ENCODE measurements at places on chromosomes 3 and 15. TPM values are rescaled to one million over a fixed set of nuclear protein-coding genes. Genes with fewer than 3 reads are reported as not detected.

- DNase-seq = peak; percentile 33
These were observed 1.0 kb downstream of the CPNE9 start for GRCh38 chr3:9704347-9705322.

Gene SH2D7
- polyA plus RNA-seq = not detected

- no peak for DNase-seq
These were observed 902.9 kb downstream of the EPHA3 start for GRCh38 chr3:90010341-90010740.

DNA sequence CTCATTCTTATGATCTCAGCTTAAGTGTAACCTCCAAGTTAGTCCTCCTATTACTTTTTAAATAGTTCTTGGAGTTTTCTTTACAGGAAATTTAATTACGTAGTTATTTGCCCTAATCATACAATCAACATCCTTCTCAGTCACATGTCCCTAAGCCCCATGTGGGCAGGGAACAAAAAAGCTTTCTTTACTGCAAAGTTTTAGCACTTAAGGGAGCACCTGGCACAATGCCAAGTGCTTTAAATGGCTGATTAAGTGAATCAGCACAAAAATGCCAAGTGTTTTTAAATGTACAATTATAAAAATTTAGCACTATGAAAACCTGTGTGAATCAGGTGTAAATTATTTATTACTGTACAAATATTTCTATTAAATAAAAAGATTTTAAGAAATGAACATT is 445.3 kb downstream of the C3orf38 start:
- no peak for DNase-seq

Gene KNL1
- polyA plus RNA-seq = 0.07 TPM

Gene TF
- polyA plus RNA-seq = 3.8 TPM

GRCh38 chr15:68488966-68489365 is 57.0 kb upstream of the ITGA11 start:
- no peak for DNase-seq

Gene CTDSPL
- 9.2 TPM for polyA plus RNA-seq

Gene DOCK3
- 2.0 TPM for polyA plus RNA-seq

Gene GREM1
- 0.04 TPM for polyA plus RNA-seq

DNA sequence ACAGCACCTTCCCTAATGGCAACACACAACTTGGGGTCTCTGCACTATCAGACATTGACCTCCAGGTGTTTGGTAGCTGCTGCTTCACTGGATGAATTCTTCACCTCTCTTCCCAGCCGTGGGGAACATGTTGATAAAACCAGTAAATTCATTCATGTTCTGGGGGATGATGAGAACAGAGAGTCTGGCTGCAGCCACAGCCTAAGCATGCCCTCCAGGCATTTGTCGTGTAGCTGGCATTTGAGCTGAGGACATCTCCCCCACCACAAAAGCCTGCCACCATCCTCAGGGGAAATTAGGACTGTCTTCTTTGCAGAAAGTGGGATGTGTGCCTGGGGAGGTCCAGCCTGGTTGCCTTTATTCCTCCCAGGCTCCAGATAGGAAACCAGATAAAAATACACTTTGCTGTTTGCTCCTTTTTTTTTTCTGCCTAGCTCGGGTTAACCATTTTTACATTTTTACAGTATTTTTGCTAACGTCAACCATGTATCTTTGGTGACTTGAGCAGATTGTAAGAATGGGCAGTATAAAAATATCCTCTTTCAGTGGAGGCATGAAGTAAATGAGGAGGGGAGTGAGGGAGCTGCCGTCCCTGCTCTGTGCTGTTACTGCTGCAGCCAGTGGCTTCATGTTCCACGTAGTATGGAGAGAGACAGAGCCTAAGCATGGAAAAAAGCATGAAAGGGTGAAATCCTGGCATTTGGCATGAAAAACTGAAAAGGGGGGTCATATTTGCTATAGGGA is 444.0 kb downstream of the EPHB1 start:
- DNase-seq = no peak

Gene RPLP1
- 1,397 TPM for polyA plus RNA-seq

GRCh38 chr15:94631608-94632007 is 400.2 kb downstream of the MCTP2 start:
- no peak for DNase-seq

DNA sequence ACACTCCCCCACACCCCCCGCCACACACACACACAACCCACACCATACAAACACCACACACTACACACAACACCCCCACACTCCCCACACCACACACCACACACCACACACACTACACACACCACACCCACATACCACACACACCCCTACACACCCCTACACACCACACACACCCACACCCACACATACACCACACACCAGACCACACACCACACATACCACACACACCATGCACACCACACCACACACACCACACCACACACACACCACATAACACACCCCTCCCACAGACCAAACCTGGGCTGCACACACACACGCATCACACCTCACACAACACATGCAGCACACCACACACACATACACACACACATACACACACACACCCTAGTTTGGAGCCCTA is 1.8 kb upstream of the RASGRF1 start:
- no peak for DNase-seq

- DNase-seq = no peak
These were observed 17.9 kb upstream of the CDCP1 start for GRCh38 chr3:45164056-45164455.

GRCh38 chr15:89494941-89495637 is 1.3 kb downstream of the RHCG start:
- DNase-seq = no peak

Gene CILP
- polyA plus RNA-seq = 12.0 TPM

- peak; percentile 88 for DNase-seq
These were observed at the start of gene RIOX2 for GRCh38 chr3:97971679-97972567. Gene RIOX2, minus strand, starts transcription at chr3:97972431. Its CDS starts 4,838 bp downstream, at chr3:97967593.

Gene SPINT1
- 0.39 TPM for polyA plus RNA-seq

GRCh38 chr3:53188136-53188685 is 27.2 kb downstream of the PRKCD start:
- no peak for DNase-seq

- DNase-seq = no peak
These were observed 617.6 kb downstream of the FHIT start for GRCh38 chr3:60633644-60634043.

Gene FOXB1
- not detected for polyA plus RNA-seq

Gene PARP9
- polyA plus RNA-seq = 8.2 TPM

Gene SERPINI2
- not detected for polyA plus RNA-seq

- DNase-seq = no peak
These were observed 5.4 kb upstream of the CACNA2D2 start for GRCh38 chr3:50508821-50509220.

DNA sequence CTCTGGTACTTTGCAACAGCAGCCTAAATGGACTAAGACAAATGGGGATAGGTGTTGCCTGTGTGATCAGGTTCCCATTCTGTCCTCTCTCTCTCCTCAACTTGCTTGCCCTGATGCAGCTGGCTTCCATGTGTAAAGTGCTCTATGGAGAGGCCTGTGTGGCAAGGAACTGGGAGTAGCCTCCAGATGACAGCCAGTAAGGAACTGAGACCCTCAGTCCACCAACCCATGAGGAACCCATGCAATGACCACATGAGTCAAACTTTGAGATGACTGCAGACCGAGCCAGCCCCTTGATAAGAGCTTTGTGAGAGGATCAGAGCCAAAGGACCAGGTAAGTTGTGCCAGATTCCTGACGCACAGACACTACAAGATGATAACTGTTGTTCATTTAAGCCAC is 74.6 kb upstream of the ADPGK start:
- no peak for DNase-seq

Gene ZIC1
- polyA plus RNA-seq = not detected

DNA sequence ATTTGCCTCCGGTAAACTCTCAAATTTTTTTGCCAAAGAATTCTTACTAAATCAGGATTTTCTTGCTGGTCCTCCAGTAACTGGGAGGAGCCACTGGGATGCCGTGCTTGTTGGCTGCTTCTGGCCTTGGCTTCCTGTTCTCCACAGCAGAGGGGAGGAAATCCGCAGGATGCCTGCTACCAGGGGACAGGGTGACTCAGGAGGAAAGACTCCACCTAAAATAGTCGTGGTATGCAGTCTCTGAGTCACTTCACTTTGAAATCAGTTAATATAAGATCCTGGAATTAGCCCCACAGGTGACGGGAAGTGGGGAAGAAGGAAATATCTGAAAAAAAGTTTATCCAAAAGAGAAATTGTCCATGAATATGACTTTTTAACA is 6.5 kb upstream of the TM4SF18 start:
- DNase-seq = peak; percentile 91

GRCh38 chr3:131608741-131609140 is 106.0 kb upstream of the MRPL3 start:
- DNase-seq = no peak

GRCh38 chr3:50515565-50516439 is 12.4 kb upstream of the CACNA2D2 start:
- DNase-seq = peak; percentile 62

DNA sequence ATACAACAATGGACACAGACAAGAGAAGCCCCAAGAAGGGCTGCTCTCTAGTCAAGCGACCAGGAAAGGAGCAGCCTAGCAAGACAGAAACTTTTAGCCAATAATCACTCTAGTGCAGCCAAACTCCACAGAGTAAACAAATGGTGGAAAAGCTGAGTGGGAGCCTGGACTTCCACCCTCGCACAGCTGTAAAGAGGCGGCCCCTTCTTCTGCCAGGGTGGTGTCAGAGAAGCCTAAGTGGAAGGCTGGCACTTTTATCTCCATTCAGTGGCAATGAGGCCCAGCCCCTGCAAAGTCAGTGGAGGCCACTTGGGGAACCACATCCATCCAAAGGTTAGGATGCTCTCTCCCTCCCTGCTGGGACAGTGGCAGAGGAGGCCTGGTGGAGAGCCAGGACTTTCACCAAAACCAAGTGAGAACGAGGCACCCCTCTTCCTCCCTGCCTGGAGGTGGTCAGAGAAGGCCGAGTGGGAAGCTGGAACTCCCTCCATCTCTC is 15.5 kb upstream of the TICRR start:
- no peak for DNase-seq

DNA sequence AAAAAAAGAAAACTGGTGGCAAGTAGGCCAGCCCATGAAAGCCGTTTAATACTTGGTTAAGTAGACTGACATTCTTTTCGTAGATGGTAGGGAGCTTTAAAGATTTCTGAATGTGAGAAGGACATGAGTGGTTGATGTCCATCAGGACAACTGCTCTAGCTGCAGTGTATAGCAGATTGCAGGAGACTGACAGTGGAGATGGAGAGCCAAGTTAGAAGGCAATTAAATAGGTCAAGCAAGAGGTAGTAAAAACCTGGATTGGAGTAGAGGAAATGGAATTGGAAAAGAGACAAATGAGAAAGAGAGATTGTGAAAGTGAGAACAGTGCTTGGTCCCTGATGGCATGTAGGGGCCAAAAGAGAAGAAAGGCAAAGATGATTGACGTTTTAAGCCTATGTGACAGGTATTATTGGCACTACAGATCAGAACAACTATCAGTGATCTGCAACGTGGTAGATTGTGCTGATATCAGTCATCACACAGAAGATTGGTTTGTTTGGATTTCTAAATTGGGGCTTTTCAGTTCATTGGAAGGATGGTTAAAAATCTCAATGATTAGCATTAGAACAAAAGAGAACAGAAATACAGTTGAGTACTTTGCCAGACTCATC is 74.0 kb downstream of the CNTN4 start:
- no peak for DNase-seq

Gene FAM81A
- polyA plus RNA-seq = 0.91 TPM

DNA sequence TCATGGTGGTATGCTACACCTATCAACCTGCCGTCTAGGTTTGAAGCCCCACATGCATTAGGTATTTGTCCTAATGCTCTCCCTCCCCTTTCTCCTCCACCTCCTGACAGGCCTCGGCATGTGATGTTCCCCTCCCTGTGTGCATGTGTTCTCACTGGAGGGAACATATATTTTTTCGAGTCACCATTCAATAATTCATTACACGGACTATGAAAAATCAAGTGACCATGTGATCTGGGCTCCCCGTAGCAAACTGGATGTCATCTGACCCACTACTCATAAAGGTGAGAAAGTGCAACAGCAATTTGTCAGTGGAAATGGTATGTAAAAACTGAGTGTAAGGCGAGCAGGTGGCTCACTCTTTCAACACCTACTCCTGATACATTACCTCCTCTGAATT is 224.3 kb upstream of the RASGRP1 start:
- no peak for DNase-seq

Gene FBXL22
- polyA plus RNA-seq = 2.4 TPM

Gene ZIC4
- not detected for polyA plus RNA-seq

DNA sequence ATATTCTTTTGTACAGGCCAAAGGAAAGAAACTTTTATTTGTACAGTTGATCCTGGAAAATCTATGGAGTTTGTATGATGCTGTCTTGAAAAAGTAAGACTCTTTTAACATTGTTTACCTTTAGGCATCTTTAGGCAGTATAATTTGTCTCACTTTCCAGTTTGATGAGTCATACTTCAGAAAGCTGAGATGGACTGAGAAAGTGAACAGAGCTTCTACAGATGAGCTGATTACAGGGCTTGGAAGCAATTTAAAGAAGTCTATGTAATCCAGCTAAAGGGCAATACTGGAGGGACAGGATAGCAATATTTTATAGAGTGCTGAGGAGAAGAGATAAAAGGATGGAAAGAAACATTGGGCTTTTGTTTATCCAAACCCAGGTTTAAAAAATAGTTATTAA is 123.5 kb upstream of the GOLGA6L4 start:
- no peak for DNase-seq

DNA sequence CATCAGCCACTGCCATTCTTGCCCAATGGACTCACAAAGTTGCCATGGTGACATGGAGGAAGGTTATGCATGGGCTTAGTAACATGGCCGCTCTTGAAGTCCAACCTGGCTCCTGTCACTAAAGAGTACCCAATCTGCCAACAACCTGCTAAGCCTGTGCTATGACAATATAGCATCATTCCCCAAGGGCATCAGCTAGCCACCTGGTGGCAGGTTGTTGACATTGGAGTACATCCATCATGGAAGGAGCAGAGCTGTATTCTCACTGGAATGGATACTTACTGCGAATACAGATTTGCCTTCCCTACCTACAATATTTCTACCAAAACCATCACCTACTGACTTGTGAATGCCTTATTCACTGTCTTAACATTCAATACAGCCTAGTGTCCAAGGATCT is 138.9 kb upstream of the RORA start:
- DNase-seq = no peak

DNA sequence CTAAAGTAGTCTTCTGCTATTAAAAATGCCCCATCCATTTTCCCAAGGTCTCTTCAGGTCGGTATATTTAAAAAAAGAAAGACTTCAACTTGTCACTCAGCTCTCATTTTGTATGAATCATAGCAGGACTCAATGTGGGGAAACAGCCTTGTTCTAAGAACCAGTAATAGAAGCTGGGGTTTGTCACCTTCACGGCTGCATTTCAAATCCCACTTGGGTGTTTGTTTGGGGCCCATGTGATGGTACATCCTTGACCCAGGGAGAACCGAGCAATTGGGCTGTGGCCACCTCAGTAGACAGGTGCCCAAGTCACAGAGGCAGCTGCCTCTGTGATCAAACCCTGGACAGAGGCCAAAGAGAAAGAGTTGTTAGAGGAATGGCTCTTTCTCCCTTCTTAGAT is 70.3 kb upstream of the ARL8B start:
- DNase-seq = no peak

Gene PIERCE2
- 13.1 TPM for polyA plus RNA-seq

DNA sequence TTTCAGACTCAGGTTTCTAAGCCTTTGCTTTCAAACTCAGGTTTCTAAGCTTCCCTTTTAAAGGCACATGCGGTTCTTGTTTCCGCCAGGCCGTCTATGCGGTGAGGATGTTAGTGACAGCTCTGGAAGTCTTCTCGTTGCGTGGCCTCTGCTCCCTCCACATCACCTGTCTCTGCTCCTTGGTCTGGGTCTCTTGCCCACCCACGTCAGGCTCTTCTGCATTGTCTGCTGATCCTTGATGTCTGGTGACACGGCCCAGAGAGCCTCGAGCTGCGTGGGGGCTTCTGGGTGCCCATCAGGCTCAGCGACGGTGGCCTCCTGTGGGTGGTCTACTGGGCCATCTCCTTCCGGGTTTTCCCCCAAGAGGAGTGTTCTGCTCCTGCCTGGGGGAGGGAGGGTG is 30.5 kb downstream of the KLF13 start:
- peak; percentile 21 for DNase-seq

Gene GCNT3
- not detected for polyA plus RNA-seq

All from heart left ventricle (tissue), 16 donors.